ENCODE measurements at places on chromosomes 12 and 14.

- DNase-seq: no peak
Measured at GRCh38 chr14:104900639-104901512, 23.8 kb upstream of the PLD4 start.

GRCh38 chr12:10130042-10130441 is at the start of gene CLEC7A:
Gene CLEC7A, minus strand, starts transcription at chr12:10130199. Its CDS starts 117 bp downstream, at chr12:10130082.
- no peak for DNase-seq

- no peak for DNase-seq
Measured at GRCh38 chr14:101503431-101504095, 57.7 kb upstream of the DIO3 start.

DNA sequence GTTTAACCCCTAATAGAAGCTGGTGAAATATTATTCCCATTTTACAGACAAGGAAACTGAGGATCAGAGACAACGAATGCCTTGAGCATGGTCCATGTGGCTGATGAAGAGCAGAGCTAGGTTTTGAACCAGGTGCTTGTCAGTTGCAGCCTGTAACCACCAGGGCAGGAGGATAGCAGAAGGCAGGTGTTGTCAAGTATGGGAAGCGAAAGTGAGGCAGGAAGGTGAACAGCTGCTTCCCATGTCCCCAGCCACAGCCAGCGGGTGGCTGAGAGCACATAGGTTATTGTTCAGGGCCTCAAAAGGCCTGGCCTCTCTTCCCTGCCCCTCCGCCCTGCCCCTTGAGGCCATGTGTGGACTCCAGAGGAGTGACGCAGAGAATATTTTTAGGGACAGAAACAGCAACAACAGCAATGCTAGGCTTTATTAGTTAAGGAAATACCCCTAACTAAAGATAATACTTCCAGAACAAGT is 39.6 kb downstream of the IQSEC3 start:
- DNase-seq: no peak

DNA sequence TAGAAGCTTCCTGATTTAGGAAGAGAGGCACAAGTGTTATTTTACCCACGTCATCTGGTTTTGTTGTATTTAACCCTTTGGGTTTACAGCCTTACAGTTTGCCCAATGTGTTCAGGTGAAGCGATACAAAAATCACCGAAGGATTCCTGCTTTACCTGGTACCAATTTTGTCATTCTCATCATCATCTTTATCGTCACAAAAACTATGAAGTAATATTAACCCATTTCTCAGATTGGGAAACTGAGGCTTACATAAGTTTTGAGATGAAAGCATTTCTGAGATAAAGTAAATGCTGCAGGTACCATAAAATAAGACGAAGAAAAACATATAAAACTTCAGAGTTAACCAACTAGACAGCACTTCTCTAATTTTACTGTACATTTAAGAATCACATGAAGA is 370.6 kb upstream of the OR4E1 start:
- DNase-seq: no peak
